ENCODE measurements at places on chromosomes 6 and 20.

GRCh38 chr6:129340983-129341382 is 369.0 kb downstream of the ARHGAP18 start:
- no peak for DNase-seq

DNA sequence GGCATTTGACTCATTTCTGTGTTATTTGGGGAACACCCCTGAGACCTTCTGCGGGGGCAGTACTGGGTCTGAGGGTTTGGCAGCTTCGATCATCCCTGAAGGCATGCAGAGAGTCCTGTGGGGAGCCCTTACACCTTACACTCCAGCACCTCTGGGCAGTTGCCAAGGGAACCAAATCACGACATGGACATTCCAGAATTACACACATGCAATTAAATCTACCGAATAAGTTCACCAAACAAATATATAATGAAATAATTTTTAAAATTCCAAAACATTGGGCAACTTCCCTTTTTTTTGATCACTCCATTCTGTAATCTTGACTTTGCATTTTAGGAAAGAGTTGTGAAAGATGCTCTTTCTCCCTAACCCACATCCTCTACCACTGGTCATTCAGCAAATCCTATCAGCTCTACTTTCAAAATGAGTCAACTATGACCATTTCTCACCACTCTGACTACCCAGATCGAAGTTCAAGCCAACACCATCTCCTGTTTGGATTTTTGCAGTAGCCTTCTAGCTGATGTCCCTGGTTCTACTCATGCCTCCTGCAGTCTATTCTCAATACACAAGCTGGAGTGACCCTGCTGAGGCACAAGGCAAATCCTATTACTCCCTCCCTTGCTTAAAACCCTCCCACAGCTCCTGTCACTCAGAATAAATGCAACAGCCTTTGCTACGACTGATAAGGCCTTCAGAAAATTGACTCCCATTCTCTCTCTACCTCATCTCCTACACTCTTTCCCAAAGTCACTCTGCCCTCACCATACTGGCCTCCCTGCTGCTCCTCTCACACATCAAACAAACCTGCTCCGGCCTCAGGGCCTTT is 533.3 kb downstream of the HACE1 start:
- no peak for DNase-seq

DNA sequence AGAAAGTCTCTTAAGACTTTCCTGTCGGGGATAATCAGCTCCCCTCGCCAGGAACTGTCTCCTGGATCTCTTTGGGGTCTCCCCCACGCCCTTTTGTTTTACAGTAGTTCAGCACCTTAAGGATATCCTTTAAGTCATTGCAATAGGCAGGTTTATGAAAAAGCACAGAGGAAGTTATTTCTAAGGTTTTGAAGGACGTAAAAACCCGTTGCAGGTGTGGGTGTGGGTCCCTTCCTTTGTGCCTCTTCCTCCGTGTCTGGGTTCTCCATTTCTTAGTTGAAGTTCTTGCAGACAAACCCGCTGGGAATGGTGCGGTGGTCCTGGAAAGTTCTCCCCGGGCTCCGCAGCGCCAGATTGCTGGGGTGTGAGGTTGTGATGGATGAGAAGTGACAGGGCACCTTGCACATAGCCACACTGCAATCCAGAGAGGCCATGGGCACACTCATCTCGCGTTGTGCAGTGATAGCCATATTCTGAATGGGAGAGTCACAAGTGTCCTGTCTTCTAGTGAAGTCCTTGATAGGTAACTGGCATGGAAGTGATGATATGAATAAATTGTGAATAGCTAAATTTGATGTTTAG is 65.2 kb downstream of the GTF2H5 start:
- no peak for DNase-seq

- no peak for DNase-seq
Observed at GRCh38 chr20:37699202-37699601, 5.4 kb downstream of the CTNNBL1 start.

DNA sequence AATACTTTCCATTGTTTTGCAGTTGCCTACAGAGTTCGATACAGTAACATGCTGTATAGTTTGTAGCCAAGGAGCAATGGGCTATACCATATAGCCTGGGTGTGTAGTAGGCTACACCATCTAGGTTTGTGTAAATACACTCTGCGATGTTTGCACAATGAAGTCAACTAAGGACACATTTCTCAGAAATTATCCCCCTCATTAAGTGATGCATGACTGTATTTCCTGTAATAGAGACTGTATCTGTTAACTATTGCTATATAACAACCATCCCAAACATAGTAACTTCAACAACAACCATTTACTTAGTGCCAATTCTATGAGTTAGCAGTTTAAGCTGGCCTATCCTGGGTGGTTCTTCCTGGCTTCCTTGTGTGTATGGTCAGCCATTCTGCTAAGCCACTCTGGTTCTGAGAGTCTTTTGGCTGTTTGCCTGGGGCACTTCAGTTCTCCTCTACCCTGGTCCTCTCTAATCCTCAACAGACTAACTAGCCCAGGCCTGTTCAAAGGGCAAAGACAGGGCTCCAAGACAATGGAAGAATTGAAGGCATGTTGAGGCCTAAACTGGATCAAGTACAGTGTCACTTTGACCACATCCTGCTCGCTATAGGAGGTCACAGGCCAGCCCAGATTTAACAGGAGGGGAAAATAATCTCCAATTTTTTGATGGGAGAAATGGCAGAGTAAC is 124.0 kb downstream of the PLCB1 start:
- no peak for DNase-seq

DNA sequence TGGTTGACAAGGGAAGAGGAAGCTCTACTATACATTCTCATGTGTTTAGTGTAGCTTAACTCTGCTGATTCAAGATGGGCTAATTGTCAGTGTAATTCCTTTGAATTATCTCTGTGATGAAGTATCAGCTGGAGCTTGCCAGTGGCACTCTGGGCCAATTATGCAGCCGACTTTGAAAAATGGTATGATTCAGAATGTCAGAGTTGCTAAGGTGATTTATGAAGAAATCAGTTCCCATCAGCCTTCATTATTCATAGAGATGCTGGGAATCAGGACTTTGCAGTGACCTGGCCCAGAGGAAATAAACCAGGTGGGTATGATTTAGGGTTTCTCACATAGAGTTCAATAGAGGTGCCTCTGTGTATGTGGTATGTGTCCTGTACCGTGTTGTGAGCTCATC is 33.4 kb downstream of the KCNS1 start:
- DNase-seq: no peak

All from H1 (cell line).